ENCODE measurements at places on chromosomes 4 and X. TPM values are rescaled to one million over a fixed set of nuclear protein-coding genes. Genes with fewer than 3 reads are reported as not detected.

Gene USP17L5
- not detected for total RNA-seq

Gene SPP1
- 55.4 TPM for total RNA-seq

Gene AREG
- total RNA-seq = 0.69 TPM

Gene TMSB15C
- 0.78 TPM for total RNA-seq

Gene PABPC4L
- 0.24 TPM for total RNA-seq

Gene SSX2B
- not detected for total RNA-seq

DNA sequence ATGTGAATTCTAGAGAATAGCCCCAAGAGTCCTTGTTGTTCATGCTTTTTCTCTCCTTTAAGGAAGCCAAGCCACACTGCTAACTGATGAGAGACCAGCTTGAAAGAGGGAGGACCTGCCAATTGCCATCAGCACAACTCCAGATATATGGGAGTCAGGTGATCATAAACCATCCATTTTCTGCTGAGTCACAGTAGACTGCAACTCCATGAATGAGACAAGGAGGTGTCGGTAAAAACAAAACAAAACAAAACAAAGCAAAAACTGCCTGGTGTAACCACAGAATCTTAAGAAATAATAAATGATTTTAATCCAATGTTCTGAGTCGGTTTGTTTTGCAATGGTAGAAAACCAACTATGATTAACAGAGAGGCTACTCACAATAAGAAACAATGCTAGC, 837.3 kb downstream of the PCDH7 start:
- DNase-seq = no peak

GRCh38 chr4:137359691-137360315, 172.5 kb downstream of the PCDH18 start:
- DNase-seq = no peak

- DNase-seq = no peak
Observed at GRCh38 chr4:20638825-20639224, 61.4 kb upstream of the PACRGL start.

DNA sequence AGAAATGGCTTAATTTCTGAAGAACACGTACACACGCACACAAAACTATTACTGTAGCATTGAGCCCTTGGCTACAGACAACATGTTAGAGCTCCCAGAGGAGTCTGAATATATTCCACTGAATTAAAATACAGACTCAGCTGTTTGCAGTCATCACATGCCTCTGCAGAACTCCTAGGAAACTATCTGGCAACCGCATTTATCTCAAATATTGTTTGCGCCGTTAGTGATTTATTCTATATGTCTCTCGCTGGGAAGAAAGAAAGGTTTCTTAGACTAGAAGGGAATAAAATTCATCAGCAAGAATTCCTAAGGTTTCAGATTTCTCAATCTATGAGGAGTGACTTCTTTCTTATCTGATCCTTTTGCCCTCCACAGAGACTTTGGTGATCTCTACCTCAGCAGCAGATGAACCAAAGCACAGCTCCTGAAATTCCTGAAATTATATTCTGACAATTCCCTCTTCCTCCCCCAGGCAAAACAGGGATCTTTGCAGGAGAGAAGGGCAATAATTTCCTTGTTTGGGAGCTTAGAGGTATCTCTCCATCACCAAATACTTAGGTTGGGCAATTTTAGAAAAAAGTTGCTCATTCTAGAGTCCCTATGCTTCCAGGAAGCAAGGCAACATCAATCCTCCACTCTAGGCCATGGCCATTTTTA, 199.2 kb downstream of the APBB2 start:
- no peak for DNase-seq

DNA sequence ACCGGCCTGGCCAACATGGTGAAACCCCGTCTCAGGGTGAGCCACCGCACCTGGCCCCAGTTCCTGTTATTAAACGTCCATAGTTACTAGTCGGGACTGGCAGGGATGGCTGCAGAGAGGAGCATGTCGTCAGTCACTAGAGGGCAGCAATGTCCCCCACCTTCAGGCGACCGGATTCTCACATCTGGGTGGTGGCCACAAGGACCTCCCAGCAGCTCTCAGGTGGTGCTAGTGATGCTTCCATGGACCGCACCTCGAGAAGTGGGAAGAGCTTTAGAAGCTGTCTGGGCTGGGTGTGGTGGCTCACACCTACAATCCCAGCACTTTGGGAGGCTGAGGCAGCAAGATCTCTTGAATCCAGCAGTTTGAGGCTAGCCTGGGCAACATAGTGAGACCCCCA, 13.3 kb upstream of the IL3RA start:
- no peak for DNase-seq

- no peak for DNase-seq
Observed at GRCh38 chrX:24355095-24355494, 5.3 kb upstream of the SUPT20HL1 start.

DNA sequence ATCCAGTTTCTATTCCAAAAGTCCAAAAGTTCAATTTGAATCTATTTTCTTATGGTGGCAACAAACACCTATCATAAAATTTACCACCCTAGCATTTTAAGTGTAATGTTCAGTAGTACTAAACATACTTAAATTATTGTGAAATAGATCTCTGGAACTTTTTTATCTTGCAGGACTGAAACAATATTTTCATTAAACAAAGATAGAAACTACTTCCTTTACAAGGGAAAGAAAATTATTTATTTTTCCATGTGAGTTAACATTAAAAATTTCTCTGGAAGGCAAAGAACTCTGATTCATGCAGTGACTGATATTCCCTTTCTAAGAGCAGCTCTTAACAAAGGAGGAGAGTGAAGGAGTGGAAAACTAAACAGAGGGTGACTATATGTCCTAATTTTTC, 40.2 kb downstream of the ADH7 start:
- DNase-seq = no peak

DNA sequence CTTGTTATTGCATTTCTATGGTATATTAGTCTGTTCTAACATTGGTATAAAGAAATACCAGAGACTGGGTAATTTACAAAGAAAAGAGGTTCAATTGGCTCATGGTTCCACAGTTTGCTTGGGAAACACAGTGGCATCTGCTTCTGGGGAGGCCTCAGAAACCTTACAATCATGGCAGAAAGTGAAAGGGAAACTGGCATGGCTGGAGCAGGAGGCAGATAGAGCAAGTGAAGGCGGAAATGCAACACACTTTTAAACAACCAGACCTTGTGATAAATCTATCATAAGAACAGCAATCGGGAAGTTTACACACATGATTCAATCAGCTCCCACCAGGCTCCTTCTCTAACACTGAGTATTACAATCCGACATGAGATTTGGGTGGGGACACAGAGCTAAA, 346.6 kb upstream of the GNPDA2 start:
- no peak for DNase-seq

GRCh38 chr4:153418121-153418520, 48.0 kb upstream of the TMEM131L start:
- no peak for DNase-seq

DNA sequence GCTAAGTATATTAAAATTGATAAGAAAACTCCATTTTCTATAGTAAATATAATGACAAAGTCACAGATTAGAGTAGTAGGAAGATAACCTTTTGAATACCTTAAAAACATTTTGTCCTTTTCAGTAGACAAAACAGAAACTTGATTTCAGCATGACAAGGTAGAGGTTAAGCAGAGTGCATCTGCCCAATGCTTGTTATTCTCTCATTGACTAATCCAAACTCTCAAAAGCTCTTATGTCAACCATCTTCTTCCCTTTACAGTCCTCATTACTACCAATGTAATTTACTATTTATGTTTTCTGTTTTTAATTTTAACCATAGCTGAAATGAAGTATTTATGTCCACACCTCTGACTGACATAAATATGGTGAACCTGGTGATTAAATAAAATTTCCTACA, 11.1 kb downstream of the NIPAL1 start:
- DNase-seq = no peak

- DNase-seq = no peak
Observed at GRCh38 chr4:41696131-41696530, 52.4 kb downstream of the PHOX2B start.

DNA sequence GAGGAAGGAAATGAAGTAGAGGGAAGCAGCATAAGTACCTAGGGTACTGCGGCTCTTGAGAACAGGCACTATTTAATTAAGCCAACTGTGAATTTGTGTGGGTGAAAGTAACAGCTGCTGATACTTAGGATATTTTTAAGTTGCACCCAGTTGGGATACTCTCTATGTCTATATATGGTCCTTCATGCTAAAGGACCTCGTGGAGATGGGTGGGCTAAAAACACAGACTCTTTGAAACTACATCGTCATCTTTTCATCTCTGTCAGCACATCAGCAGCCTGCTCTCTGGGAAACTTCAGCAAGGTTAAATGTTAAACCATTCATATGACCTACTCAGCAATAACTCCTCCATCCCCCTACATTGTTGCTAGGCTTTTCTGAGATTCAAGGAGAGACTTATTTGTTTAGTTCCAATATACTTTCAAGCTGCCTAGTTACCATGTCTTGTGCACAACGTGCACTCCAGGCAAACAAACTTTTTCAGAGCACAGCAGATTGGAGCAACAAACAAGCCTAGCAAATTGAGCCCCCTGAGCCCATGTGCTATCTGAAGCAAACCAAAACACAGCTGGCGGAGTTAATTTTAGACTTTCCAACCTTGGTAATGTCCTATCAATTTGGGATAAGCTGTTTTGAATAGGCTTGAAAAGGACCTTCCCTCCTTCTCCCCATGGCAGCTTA, 6.2 kb upstream of the MOB1B start:
- no peak for DNase-seq

DNA sequence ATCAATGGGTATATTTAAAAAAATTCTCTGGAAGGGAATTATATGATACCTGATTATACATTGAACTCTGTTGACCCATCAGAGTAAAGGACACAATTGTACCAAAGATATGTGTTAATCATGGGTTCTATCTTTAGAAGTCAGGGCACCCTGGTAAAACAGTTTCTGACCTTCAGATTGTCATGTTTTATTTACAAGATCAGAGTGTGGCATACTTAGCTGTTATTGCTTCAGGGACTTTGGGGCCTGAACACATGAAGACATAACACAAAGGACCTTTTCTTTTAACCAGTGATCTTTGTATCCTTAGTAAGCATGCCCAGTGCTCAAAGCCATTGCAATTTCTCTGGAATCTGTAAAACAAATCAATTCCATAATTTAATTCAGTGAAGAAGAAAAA, 204.8 kb upstream of the RPS6KA3 start:
- DNase-seq = no peak

DNA sequence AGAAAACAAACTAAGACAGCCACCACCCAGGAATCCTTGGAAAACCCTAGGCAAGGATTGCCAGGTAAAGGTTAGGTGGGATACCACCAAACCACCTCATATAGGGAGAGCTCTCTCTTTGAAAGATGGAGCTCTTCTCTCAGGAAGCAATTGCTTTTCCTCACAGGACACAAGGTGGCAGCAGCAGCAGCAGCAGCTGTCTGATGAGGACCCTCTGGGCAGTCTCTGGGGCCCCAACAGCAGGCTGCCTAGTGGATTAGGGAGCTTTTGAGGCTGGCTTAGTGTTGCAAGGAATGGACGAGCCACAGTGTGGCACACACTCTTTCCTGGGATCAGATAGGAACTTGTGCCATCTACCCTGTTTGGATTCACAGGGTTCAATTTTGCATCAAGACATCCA, 41.4 kb upstream of the CHRDL1 start:
- no peak for DNase-seq

DNA sequence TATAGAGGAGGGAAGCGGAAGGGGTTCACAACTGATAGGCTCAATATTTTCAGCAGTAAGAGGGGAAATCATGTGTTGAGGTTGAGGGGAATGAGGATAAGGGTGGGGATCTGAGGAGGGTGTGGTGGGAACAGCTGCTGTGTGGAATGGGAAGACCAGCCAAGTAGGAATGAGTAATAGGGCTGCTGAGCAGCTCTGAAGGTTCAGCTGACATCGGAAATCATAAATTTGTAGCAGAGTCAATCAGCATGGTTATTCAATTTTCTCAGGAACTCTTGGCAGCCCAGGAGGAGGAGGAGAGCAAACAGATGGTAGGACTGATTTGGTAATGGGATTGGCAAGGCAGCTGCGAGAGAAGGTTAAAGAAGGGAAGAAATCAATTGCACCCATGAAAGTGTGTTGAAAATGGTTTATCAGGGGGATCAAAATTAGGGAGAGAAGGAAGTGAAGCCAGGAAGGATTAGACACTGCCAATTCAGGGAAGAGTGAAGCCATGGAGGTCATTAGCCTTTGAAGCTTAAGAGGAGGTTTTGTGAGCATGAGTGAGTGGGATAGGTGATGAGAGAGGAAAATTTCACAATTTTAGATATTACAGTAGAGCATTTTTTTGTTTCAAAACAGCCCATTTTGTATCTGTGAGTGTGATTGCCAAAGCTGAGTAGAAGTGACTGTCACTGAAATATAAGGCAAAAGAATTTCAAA, 82.6 kb downstream of the PCDH7 start:
- DNase-seq = no peak

- no peak for DNase-seq
Observed at GRCh38 chrX:56726605-56727004, 2.4 kb upstream of the NBDY start.

DNA sequence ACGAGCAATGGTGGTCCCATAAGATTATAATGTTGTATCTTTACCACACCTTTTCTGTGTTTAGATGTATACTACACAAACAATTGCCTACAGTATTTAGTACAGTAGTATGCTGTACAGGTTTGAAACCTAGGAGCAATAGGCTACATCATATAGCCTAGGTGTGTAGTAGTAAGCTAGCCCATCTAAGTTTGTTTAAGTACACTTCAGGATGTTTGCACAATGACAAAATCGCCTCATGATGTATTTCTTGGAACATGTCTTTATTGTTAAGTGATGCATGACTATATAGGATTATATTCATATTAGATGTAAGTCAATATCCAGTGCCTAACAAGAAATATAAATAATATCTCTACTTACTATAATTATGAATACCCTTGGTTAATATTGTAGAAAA, 104.6 kb downstream of the SLC10A6 start:
- no peak for DNase-seq

DNA sequence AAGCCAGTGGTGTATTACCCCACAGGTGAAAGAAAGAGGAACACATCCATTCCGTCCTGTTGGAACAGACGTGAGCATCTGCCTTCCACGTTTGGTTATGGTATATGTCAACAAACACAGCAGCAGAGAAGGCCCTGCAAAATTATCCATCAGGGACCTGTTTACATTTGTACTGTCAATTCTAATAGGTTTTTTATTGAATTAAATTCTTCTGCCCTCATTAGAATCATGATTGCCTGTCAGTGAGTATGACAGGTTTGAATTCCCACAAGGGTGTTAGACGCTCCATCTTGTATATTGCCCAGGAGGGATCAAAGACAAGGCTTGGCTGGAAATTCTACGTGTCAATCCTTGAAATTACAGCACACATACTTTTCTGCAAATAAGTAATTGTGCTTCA, 339.9 kb upstream of the NOCT start:
- DNase-seq = no peak

Measured in pancreas (tissue), 10 donors.